ENCODE measurements at places on chromosomes 13 and 19. TPM values are rescaled to one million over a fixed set of nuclear protein-coding genes. Genes with fewer than 3 reads are reported as not detected.

DNA sequence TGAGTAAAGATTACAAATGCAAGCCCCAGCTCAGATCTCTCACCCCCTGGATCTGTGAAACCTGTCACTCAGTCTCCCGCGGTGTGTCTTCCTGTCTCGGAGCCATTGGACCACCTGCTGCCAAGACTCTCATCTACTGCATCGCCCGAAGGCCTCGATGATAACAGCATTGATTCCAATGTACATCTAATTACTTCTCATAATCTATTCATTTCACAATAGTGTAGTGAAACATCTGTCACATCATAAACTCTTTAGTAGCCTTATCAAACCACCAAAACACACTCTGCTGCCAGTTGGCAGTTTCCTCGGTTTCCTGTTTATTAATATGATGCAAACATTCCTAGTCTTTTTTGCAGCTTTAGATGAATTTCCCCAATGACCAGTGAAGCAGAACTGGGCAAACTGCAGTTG is 220.3 kb downstream of the POU4F1 start:
- DNase-seq = no peak

- DNase-seq = no peak
These were observed 14.9 kb downstream of the ARID3A start for GRCh38 chr19:940591-941291.

DNA sequence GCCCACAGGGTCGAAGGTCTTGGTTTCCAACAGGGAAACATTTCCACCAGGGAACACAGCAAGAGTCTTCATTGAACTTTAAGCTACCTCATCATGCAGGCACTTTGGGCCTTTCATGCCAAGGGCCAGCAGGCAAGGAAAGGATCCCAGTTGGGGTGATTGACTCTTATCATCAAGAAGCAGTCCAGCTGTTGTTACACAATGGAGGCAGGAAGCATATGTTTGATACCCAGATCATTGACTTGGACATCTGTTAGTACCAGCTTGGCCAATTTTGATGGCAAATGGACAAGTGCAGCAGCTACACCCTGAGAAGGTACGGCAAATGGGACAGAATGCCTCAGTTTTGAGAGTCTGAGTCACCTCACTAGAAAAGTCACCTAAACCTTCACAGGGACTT is 10.9 kb upstream of the RCBTB1 start:
- DNase-seq = no peak

DNA sequence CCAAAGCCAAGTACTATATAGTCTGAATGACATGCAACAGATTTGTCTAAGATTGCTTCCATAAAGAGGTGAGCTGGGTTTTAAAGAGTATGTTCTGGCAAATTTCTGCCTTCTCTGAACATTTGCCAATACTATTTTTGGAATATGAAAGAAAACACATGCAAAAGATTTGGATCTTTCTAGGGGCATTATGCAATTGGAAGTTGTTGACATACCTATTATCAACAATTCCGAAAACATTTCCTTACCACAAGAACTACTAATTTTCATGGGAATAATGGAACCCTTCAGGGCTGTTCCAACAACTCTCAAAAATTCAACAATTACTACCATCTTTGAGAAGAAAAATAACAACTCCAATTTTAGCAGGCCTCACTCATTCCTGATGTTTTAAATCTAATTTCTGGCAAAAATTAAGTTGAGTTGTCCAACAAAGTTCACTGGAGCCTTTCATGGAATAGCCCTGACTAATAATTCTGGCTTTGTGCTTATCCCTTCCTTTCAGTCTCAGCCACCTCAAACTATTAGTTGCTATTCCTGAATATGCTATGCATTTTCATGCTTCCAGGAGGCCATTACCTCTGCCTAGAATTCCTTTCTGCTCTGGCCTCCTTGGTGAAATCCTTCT is 250.0 kb downstream of the RGCC start:
- no peak for DNase-seq

DNA sequence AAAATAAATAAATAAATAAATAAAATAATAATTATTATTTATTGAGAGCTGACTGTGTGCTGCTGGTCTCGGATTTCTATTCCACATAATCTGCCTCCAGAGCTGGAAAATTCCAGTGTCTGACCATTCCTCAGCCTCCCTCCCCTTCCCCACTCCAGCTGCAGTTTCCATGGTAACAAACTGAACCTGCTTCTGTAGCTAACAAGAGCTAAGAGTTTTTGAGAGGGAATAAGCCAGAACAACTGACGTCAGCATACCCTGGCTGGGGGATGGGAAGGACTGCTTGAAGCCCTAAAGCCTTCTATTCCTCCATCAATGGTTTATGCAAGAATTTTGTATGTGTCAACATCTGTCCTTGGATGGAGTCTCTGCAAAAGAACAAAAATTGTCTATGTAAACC is 26.0 kb upstream of the PEG3 start:
- DNase-seq = no peak

GRCh38 chr13:44818428-44818827 is 170.8 kb downstream of the NUFIP1 start:
- DNase-seq = no peak

DNA sequence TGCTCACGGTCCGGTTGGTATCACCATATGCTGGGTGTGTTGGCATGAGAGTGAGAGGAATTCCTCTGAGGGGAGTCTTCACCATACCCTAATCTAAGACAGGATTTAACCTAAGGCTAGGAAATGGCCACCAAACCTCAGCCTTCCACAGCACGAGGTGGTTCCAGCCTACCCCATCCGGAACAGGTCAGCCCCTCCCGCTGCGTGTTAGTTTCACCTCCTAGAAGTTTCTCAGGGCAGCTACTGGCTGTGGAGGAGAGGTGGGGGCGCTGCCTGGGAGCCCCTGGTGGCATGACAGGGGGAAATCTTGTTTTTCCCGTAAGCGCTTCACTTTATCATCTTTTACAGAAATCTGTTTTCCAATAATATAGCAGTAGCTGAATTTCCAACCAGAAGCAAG is 55.1 kb downstream of the RGCC start:
- no peak for DNase-seq

DNA sequence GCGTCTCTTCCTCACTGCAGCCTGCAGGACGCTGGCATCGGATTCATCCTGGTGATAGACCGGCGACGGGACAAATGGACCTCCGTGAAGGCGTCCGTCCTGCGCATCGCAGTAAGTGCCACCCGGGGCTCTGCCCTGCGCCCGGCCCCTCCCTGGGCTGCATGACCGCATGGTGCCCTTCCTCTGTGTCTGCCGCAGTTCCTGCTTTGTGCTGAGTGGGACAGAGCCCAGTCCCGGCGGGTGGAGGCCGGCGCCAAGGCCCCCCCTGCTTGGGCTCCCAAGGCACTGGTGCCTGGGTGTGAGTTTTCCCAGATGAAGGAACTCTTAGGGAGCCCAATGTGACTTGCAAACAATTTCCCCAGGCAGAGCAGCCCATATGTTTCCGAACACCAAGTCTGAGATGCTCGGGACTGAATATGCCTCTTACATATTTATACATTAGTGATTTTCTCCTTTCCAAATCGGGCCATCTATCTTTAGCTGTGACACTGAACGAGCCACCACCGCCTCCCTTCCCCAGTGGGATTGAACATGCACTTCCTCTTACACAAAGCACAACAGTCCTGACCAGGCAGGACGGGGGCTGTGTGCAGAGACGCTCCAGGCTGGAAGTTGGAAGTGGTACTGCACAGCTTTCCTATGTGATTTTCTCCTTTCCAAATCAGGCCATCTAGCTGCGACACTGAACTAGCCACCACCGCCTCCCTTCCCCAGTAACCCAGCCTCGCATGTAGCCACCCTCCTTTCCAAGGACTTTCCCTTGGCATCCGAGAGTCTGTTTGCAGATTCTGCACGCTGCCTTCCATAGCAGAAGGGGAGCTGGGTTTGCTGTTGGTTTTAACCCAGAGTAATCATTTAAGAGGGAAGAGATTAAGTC is 60.1 kb upstream of the F7 start:
- no peak for DNase-seq

- no peak for DNase-seq
These were observed 14.4 kb downstream of the BICRA start for GRCh38 chr19:47623151-47623920.

DNA sequence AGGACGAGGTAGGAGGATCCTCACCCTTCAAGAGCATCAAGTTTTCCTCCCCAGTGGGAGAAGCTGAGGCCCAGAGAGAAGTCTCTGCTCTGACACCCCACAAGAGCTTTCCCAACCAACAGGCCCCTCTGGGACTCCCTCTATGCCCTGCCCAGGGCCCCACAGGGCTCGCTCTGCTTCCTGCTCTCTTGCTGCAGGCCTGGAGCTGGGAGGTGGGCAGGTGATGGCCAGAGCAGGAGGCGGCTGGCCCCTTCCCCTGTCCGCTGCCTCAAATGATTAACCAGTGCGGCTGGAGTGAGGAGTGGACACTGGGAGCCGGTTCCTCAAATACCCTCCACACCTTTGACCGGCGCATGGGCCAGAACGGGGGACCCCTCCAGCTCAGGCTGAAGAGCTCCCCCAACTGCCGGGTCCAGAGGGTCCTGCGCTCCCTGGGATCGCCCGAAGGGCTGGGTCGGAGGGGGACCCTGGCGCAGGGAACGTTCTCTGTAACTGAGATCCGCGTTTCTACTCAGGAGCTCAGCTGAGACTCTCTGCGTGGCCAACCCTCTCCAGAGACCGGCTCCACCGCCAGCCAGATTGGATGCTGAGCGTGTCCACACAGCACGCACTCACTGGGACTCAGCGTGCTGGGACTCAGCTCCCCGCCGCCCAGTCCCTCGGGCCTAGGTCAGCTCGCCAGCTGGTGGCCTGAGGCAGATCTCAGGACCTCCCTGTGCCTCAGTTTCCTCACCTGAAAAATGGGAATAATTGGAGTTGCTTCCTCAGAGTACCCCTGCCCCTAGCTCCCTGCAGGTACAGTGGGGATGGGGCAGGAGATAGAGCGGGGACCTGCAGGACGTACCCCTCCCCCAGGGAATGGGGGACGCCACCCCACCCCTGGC is 6.7 kb upstream of the ONECUT3 start:
- no peak for DNase-seq

DNA sequence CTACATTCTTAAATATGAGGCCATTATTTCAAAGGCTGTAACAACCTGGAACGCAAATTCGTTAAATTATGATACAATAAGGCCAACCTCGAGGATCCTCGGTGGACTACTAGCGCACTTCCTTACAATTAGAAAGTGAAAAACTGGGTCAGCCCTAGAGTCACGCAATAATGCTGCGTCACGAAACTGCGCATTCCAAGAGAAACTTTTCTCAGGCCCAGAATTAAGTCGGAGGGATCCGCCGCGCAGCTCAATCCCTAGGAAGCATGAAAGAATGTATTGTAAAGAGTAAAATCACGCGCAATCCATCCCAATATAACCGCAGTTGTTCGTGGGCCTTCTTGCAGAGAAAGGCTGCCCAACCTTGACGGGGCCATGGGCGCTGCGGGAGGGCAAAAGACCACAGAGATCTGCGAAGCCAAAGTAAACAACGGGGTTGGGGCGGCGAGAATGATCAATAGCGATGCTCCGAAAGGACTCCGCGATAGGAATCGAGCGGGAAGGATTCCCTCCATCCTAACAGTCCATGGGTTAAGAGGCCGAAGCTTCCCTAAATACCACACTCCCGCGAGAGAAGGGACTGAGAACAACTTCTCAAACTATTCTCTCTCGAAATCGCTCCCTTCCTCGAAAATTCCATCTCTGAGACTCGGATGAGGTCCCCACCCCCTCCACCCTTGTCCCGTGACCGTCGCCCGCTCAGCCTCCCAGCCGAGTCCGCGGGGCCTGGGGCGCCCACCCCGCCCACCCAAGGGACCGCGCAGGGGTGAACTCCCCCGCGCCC is 564 bp downstream of the SPART start:
- DNase-seq = peak; percentile 42

DNA sequence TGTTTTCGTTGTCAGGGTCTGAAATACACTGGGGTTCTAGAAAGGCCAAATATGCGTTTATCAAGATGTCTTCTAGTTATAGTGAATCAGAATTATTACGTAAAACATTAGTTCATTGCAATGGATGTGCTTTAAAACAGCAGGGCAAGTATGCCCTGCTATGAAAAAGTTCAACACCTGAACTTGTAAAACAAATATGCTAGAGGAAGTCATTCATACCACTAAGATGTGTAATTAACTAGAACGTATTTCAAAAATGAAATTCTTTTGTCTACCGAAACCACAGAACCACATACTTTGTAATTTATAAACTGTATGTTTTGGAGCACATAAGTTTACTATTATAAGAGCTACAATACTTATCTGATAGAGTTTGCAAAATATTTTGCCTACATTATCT is 266.2 kb downstream of the KCTD12 start:
- no peak for DNase-seq

DNA sequence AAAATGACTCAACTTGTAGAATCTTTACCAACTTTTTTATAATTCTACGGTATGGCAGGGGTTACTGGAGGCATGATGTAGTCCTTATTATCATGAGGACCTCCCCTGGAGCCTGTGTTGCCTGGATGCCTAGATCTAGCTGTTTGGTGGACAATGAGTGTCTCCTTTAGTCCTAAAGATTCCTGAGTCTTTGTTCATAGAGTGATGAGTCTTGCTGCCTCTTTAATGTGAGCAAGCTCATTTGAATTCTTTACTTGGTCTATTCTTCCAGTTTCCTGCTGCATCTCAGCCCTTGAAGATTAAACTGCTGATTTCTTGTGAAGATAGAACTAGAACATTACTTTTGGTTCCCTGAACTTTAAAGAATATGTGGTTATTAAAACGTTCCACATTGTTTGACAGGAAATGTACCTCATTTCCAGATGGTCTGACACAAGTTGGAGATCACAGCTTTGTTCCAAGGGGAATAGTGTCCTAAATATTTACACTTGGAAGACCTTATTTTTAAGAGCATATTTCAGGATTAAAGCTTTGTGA is 51.9 kb downstream of the SLAIN1 start:
- no peak for DNase-seq

DNA sequence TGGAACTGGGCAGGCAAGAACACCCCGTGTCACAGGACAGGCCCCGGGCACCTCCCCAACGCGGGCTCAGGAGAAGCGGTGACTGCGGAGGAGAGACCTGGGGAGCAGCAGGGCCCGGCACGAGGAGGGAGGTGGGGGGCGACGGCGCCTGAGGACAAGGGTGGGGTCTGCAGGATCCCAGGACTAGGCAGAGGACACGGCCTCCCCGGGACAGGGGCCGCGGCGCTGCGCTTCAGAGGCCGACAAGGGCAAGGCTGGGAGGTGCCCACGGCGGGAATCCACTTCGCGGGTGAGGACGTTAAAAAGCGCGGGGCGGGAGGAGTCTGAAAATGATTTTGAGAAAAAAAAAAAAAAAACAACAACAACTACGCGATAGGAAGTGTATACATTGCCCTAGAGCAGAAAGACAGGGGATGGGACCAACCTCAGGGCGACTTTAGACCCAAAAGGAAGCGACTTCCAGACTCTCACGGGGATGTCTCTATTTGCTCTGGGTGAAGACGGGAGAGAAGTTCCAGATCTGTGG is 44.9 kb downstream of the ZNF611 start:
- DNase-seq = no peak

The ERVK3-1 gene
- 58.2 TPM for total RNA-seq

The NTN5 gene
- total RNA-seq = not detected

The SYCN gene
- not detected for total RNA-seq

The WDR87 gene
- total RNA-seq = not detected

The LPAR6 gene
- total RNA-seq = 19.0 TPM

The RPL21 gene
- total RNA-seq = 857 TPM

The ADM5 gene
- 3.4 TPM for total RNA-seq
